Glutamatergic neuron (in vitro differentiated cells): ENCODE measurements at places on chromosomes 16 and 17. TPM values are rescaled to one million over a fixed set of nuclear protein-coding genes. Genes with fewer than 3 reads are reported as not detected.
A peak's percentile ranks its signal among the peaks of the same experiment; 100 is the strongest.

EIF1 gene
- 1,088 TPM for total RNA-seq

DNA sequence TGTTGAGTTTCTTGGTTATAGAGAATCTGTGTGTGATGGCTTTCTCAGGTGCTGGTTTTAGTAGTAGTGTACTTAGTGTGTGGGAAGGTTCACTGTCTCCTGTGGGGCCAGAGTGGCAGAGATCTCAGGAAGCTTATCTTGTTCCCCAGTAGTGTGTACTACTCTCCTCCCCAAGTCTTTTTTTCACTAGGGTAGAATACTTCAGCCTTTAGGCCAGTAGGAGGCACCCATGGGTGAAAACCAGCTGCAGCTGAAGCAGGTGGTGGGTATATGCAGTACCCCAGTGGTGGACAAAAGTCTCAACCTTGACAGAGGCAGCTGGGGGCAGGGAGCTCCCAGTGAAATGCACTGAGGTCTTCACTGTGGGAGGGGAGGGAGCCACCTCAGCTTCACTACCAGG is 109.9 kb downstream of the PHKB start:
- H3K36me3 ChIP-seq: peaks cover 3% of the 10 kb centered on the region
- H3K4me3 ChIP-seq: no peak overlapping the region
- no peak for DNase-seq
- H3K4me1 ChIP-seq: peaks cover 2% of the 10 kb centered on the region
- no peaks in the 10 kb centered on the region for H3K27me3 ChIP-seq

- H3K27ac ChIP-seq: no peak overlapping the region
- no peak overlapping the region for H3K4me3 ChIP-seq
- DNase-seq: no peak
- peaks cover 4% of the 10 kb centered on the region for H3K4me1 ChIP-seq
- H3K27me3 ChIP-seq: no peaks in the 10 kb centered on the region
- H3K36me3 ChIP-seq: no peaks in the 10 kb centered on the region
These were observed 19.0 kb downstream of the USP32 start for GRCh38 chr17:60372790-60373483.

DNA sequence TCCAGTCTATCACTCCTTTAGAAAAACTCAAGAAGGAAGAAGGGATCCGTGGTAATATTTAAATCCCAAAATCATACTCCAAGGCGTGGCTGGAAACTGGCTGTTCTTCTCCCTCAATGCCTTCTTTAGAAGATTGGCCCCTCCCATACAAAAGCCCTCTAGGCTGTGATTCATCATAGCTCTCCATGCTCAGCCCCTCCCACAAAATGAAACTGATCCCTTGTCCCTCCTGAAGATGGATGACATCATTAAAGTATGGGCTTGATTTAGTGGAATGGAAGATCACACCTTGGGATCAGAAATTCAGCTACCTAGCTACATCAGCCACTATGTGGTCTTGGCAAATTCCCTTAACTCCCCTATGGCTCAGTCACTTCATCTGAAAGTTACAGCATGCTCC is 4.1 kb downstream of the GRIN2A start:
- peaks cover 6% of the 10 kb centered on the region for H3K27me3 ChIP-seq
- H3K36me3 ChIP-seq: peaks cover 6% of the 10 kb centered on the region
- no peaks in the 10 kb centered on the region for H3K4me1 ChIP-seq
- H3K27ac ChIP-seq: no peak overlapping the region
- no peak for DNase-seq

DNA sequence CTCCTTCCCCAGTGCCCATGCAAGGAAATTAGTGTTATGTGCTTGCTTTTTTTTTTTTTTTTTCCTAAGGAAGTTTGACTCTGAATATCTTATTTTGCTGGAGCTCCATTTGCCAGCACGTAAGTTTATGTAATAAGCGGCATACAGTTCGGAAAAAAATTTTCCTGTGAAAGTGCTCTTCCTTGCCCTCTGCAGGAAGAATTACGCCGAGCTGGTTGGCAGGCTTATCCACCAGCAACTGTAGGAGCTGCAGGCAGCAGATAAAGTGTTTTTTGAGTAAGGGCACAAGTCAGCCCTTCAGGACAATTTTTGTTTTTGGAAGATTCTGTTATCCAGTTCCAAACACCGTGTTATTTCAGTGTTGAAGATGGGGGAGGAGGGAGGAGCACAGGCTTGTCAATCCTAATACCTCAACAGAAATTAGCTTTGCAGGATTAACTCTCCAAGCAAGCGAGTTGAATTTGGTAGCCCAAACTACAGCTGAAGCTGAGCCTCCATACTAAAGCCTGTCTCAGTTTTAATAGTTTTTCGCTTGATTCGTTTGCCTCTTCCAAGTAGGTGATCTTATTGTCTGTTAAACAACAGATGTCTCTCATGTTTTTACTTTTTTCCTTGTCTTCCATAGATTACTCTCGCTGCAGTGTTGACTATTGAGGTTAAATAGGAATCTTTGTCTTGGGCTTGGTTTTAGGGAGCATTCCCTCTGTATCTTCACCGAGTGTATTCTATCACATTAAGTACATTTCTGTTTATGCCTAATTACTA is 1.1 kb downstream of the SPECC1 start:
- H3K27me3 ChIP-seq: peaks cover 4% of the 10 kb centered on the region
- no peak overlapping the region for H3K27ac ChIP-seq
- peak overlapping the region; percentile 90 for H3K4me3 ChIP-seq
- H3K36me3 ChIP-seq: no peaks in the 10 kb centered on the region
- DNase-seq: peak; percentile 35

CHRNE gene
- total RNA-seq: 0.69 TPM

- no peaks in the 10 kb centered on the region for H3K27me3 ChIP-seq
- DNase-seq: no peak
- H3K27ac ChIP-seq: no peak overlapping the region
- H3K4me3 ChIP-seq: no peak overlapping the region
These were observed 43.5 kb upstream of the VPS4A start for GRCh38 chr16:69267633-69268032.

TMIGD1 gene
- not detected for total RNA-seq

DNA sequence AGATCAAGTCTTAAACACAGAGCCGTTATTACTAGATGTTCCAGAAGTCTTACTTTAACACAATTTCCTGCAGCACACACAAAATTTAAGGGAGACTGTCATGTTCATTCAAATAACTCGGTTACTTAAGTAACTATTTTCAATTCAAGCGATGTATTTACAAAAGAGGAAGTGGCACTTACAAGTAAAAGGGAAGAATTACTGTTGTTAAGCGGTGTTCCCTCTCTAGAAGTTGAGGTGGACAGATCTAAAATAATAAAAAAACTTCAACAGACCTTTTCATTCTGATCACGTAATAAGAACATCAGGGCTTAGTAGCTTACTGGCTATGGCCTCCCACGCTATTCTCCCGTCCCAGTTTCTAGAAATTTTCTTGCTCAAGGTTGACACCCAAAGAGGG is 26.2 kb upstream of the TXNDC11 start:
- H3K4me3 ChIP-seq: no peak overlapping the region
